Airway epithelial cell (primary cell): ENCODE measurements at places on chromosomes 7 and 10. TPM values are rescaled to one million over a fixed set of nuclear protein-coding genes. Genes with fewer than 3 reads are reported as not detected.

Gene DPYSL4
- 0.14 and 0.71 TPM in 2 replicates for total RNA-seq

Gene OGDHL
- total RNA-seq = 0.14 and 0.28 TPM in 2 replicates

Gene AKR1D1
- total RNA-seq = not detected in 2 replicates

Gene OPN1SW
- total RNA-seq = not detected in 2 replicates

Gene MYPN
- total RNA-seq = not detected in 2 replicates

Gene NOS3
- total RNA-seq = 0.49 and 0.51 TPM in 2 replicates

Gene CPA2
- not detected in 2 replicates for total RNA-seq

Gene ZCCHC24
- total RNA-seq = 2.3 and 2.5 TPM in 2 replicates

Gene PNLIPRP3
- total RNA-seq = 12.0 and 13.5 TPM in 2 replicates

Gene CPXM2
- total RNA-seq = not detected in 2 replicates

Gene HOXA5
- total RNA-seq = not detected in 2 replicates

Gene OR6V1
- total RNA-seq = not detected in 2 replicates

Gene KEL
- 0.14 TPM in 1 of 2 replicates, not detected in the other for total RNA-seq

Gene GDF2
- not detected in 2 replicates for total RNA-seq
